Hematopoietic multipotent progenitor cell treated with erythropoietin and hydrocortisone succinate and interleukin-3 and kit ligand, for 17 days (in vitro differentiated cells): ENCODE measurements at places on chromosomes 7 and 10.

DNA sequence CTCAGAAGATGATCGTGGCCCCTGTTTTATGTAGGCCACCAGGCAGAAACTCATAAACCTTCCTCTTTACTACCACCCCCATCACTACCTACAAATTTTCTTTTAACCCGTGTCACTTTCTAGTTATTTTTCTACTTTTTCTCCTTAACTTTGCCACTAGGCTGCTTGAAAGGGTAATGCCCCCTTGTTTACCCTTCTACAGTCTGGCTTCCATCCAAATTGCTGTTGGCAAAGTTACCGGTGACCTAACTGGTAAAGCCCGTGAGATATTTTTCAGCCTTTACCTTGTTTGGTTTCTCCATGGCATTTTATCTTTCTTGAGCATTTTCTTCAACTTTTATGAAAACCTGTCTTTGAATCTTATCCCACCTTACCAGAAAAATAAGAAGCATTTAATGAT lies 153.0 kb downstream of the WNT2 start:
- peak; percentile 78 for DNase-seq

DNA sequence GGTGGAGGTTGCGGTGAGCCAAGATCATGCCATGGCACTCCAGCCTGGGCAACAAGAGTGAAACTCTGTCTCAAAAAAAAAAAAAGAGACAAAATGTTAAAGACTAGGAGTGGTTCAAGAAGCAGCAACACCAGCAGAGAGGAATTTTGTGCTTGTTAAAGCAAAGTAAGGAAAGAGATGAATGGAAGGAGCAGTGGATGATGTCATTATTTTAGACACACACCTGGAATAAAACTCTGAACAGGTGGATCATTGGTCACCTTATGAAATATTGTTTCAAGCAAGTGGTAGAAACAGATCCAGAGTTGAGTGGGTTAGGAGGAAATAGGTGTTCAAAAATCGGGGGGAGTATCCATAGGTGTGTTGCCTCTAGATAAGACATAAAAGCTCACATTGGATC lies 129.7 kb upstream of the FRMD4A start:
- DNase-seq: no peak

DNA sequence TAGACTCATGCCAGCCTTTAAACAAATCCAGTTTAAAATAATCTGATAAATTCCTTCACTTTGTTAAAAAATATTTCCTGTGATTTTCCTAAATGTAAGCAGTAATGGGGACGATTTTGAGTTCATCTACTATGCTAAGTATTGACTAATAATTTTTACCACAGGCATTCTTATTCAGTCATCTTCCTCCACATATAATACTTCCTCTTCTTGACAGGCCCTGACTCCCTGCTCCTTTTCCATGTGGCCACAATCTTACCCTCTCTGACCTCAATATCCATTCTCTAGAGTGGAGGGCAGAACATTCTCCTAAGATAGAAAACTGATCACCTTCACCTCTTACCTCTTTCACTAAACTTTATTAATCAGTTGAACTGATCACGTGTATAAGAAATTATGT lies 7.8 kb downstream of the DNAJC2 start:
- no peak for DNase-seq

DNA sequence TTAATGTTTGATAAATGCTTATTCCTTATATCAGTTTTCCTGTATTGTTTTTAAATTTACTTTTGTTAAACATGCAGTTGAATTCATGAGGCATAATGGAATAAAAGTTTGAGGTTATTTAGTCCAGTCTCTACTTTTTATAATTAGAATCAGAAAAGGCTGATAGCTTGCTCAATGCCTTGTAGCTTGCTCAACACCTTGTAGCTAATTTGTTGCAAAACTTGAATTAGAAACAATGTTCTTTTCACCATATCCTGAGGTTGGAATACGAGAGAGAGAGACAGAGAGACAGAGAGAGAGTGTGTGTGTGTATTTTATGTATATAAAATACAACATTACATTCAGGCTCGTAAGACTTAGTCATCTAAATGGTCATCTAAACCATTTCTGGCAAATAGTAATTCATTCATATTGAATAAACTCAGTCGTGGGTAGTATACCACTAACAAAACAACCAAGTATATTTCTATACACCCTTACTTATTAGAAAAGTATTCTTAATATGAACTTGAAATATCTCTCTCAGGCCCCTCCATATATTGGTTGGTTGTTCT lies 243.5 kb downstream of the ADK start:
- DNase-seq: no peak

DNA sequence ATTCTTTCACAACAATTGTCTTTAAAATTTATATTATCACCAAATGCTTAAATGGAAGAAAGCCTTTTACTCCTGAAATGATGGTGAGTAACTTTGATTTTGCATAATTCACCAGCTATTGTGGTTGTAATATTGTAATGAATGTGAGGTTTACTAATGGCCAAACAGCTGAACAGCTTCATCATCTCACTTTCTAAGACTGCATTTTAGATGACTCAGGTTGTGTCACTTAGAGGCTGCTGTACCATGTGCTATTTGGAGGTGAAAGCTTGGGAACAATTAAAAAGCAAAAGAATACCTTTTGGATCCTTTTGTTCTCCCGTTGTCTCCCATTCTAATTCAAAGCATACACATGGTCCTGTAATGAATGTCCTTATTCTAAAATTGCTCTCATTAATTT lies 604.0 kb upstream of the PFKP start:
- no peak for DNase-seq

DNA sequence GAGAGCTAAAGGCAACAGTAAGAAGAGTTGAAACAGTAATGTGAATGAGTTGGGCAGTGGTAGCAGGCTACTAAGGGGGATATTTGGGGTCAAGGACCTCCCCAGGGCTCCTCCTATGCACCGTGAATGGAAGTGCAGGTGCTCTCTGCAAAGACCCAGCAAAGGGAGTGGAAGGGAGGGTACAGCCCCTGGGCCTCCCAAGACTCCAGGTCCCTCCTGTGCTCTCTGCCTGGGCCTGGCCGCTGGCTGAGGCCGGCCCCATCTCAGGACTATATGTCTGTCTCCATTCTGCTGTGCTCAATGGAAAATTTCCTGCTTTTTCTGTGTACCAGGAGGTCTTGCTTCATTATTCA lies 372.1 kb upstream of the MKI67 start:
- no peak for DNase-seq

DNA sequence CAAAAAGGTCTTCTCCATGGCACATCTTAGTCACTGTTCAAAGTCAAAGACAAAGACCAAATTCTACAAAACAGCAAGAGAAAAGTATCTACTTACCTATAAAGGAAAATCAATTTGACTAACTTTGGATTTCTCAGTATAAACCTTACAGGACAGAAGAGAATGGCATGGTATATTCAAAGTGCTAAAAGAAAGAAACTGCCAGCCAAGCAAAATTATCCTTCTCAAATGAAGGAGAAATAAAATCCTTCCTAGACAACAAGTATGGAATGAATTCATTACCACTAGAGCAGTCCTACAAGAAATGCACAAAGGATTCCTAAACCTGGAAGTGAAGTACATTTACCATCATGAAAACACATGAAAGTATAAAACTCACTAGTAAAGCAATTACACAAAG lies 235.5 kb downstream of the STK31 start:
- DNase-seq: no peak

GRCh38 chr10:119203006-119203405 lies 4.4 kb upstream of the GRK5 start:
- DNase-seq: no peak

- DNase-seq: peak; percentile 26
These were observed 1.3 kb downstream of the LCOR start for GRCh38 chr10:96833220-96834001.

DNA sequence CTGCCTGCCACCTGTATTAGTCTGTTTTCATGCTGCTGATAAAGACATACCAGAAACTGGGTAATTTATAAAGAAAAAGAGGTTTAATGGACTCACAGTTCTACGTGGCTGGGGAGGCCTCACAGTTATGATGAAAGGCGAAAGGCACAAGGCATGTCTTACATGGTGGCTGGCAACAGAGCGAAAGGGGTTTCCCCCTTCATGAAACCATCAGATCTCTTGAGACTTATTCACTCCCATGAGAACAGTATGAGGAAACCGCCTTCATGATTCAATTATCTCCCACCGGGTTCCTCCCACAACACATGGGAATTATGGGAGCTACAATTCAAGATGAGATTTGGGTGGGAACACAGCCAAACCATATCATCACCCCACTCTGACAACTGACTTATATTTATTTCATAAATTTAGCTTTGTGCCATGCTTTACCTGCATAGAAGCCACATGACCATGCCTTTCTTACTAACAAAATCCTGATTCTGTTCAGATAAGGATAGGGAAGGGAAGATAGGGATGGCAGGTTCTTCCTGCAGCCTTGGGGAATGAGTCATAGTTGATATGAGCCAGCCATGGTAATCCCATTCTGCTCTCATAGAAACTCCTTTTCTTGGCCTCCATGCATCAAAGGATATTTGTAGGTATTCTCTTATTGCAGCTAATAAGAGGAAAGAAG lies 191.3 kb upstream of the AGK start:
- DNase-seq: no peak

DNA sequence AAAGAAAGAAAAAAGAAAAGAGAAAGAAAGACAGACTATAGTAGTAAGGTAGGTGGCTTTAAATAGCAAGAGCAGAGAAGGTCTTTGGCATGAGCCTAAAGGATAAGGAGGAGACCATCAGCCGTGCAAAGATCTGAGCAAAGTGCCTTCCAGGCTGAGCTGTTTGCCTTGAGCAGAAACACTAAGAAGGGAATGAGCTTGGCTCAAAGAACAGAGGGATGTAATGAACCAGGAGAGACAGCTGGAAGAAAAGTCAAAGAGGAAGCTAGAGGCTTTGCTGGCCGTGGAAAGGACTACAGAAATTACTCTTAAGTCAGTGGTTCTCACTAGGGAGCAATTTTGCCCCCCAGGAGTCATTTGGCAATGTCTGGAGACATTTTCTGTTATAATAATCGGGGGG lies 228.6 kb downstream of the FGFR2 start:
- no peak for DNase-seq

DNA sequence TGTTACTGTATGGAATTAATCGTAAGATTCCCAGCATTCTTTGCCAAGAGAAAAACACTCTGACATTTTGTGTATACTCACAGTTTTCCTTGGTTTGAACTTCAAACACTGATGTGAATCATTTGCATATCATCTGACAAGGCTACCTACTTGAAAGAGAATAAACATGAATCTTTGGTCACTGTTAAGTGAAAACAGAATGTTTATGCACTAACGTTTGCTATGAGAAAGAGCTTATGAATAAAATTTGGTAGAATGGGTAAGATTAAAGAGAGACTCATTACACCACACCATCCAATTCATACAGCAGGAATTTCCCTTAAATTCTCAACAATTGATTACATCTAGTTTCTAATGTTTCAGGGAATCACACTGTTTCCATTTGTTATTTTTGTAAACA lies 46.6 kb downstream of the MACC1 start:
- no peak for DNase-seq

GRCh38 chr7:141497391-141497790 lies 53.8 kb upstream of the AGK start:
- no peak for DNase-seq

- DNase-seq: no peak
These were observed 57.8 kb downstream of the BAMBI start for GRCh38 chr10:28734938-28735759.

- DNase-seq: no peak
These were observed 3.3 kb upstream of the PCBD1 start for GRCh38 chr10:70891627-70892026.

- no peak for DNase-seq
These were observed 35.5 kb upstream of the WASL start for GRCh38 chr7:123784263-123784662.
